ENCODE measurements at places on chromosomes 13 and 19.
A peak's percentile ranks its signal among the peaks of the same experiment; 100 is the strongest.

- DNase-seq: no peak
Observed at GRCh38 chr13:60837806-60838205, 440.8 kb downstream of the TDRD3 start.

DNA sequence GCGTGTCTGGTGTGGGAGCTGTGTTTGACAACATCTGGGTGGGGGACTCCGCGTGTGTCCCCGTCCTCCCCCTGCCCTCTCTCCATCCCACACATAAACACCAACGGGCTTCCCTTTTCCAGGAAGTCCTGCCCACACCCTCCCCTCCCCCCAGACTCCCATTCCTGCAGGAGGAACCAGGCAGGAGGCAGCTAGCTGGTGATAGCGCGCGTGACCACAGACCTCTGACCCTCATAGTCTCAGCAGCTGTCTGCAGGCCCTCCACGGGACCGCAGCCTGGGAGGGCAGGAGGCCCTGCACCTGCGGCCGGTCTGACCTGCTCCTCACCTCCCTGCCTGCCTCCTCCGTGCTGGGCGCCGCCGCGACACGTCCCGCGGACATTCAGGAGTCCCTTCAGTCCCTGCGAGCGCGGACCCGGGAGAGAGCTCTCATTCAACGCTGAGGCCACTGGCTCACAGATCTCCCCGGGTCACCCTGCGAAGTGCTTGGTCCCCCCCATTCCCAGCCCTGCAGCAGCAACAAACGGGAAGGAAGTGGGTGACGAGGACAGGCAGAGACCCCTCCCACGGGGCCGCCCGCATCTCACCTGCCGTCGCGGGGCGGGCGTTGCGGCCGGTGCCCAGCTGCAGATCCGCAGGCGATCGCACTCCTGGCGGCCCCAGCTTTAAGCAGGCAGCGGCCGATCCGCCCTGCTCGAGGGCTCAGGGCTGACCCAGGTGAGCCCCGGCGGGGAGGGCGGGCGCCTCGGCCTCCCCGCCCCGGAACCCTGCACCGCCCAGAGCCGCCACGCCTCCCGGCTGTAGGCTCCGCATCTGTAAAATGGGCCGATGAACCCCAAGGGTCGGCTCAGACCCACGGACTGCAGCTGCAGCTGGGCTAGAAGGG lies 1.1 kb upstream of the ACP5 start:
- DNase-seq: peak; percentile 53

DNA sequence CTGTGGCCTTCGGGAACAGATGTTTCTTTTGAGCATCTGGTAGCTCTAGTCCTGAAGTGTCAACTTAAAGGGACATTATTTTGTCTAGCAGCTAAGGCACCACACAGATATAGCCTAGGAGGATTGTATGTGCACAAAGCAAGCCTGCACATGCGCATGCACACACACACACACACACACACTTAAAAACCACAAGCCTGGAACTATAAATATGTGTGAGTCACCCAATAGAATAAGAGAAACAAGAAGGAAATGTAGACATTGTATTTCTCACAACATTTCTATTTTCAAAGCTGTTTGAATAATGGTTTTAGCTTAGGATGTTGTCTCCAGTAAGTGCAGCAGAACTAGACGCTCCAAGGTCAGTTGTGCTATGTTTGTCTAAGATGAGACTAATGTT lies 516.5 kb downstream of the SUCLA2 start:
- DNase-seq: peak; percentile 79

DNA sequence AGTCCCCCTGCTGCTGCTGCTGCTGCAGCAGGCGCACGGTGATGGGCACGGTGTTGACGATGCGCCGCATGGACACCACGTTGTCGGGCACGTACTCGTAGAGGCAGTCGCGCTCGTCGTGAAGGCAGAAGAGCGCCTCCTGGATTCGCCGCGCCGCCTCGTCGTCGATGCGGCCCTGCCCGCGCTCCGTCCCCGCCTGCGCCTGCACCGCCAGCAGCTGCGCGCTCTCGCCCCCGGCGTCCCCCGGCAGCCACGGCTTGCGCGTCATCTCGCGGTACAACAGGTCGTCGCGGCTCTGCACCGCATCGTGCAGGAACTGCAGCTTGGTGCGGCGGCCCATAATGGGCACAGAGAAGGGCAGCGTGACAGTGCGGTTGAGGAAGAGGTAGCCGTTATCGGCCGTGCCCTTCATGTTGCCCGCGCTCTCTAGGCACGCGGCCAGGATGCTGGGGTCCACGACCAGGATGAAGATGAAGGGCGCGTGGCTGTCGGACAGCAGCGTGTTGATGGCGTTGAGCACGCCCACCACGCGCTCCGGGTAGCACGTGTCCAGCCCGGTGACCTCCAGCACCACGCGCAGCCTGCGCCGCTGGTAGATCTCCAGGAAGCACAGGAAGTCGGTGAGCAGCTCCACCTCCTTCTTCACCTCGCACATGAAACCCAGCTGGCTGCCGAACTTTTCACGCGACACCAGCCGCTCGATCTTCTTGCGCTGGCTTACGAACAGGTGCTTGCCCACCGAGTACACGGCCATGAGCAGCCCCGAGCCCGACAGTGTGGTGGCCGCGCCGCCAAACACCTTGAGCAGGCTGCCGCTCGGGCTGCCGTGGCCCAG lies 8.1 kb downstream of the NKPD1 start:
- DNase-seq: peak; percentile 54

GRCh38 chr19:8329996-8330395 lies 8.7 kb downstream of the RPS28 start:
- no peak for DNase-seq

GRCh38 chr13:39915418-39915817 lies 260.0 kb downstream of the COG6 start:
- peak; percentile 13 for DNase-seq

GRCh38 chr19:6238643-6239281 lies 41.0 kb downstream of the MLLT1 start:
- DNase-seq: peak; percentile 45

- DNase-seq: no peak
Observed at GRCh38 chr19:53866865-53867224, 838 bp upstream of the MYADM start.

DNA sequence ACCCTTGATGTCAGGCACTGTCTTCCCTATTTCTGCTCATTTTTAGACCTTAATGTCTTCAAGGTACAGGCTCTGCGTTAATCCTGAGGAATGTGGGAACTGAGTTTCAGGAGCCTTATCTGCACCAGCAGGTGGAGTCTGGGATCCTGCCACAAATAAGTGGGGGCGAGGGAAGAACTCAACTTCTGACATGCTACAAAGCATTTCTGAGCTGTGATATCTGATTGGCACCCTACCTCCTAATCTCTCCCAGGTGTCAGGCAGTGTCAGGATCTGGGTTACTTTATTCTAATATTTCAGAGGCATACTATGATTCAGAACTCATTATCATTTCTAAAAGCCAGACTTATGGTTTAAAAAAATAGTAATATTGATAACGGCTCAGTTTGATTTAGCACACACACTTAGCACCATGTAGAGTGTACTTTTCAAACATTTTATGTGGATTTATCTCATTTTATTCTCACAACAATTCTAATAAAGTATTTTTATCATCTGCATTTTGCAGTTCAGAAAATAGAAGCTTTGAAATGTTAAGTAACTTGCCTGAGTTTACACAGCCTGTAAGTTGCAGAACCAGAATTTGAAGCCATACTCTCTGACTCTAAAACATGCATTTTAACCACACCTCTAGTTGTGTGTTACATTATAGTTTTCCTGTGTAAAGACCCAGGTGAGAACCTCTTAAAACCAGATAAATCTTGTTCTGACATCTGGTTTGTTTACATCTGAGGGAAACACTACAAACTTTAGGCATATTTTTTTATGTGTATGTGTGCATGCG lies 358.6 kb downstream of the TDRD3 start:
- DNase-seq: no peak

GRCh38 chr13:59409211-59409610 lies 754.5 kb downstream of the DIAPH3 start:
- DNase-seq: no peak

DNA sequence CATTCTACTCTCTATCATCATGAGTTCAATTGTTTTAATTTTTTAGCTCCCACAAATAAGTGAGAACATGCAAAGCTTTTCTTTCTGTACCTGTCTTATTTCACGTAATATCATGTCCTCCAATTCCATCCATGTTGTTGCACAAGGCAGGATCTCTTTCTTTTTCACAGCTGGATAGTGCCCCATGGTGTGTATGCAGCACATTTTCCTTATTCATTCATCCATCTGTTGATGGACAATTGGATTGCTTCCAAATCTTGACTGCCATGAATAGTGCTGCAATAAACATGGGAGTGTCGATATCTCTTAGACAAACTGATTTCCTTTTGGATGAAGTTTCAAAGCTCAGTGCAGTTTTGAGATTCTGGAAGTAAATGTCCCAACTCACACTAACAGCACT lies 326.9 kb downstream of the FGF9 start:
- no peak for DNase-seq

- no peak for DNase-seq
Observed at GRCh38 chr13:62799931-62800436, 1384.3 kb upstream of the PCDH20 start.

- no peak for DNase-seq
Observed at GRCh38 chr13:80400865-80401426, 60.0 kb upstream of the SPRY2 start.

DNA sequence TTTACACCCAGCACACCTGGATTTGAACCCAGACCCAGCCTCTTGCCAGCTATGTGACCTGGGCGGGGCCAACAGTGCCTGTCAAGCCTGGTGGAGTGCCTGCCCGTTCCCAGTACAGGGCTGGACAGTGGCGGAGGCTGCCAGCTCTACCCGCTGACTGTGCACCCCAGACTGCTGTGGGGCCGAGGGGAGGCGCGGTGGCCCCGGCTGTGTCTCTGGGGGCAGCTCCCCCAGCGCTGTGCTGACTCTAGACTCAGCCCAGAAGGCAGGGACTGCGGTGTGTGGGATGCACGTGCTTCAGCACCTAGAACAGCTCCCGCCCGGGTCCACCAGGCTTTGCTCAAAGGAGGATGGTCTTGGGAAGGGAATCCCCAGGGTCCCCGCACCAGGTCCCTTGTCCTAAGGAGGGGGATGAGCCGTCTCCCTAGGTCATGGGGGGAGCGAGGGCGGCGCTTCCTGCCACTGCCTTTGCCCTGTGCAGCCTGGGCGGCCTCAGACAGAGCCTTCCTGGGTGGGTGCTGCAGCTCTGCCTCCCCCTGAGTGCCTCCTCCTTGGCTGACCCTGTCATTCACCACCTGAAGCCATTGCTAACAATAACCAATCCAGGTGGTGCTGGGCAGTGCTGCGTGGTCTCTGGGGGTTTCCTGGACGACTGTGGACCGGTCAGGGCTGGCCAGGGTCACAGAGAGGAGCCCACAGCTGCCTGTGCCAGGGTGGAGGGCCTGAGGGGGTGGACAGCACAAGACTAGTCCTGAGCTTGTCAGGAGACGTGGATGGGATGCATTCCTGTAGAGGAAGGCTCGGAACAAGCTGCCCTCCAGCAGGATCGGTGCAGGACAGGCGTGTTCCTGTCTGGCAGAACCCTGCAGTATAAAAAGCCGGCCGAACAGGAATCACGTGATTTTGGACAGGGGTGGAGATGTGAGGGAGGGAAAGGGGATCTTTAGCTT lies 18.6 kb downstream of the TMEM255B start:
- DNase-seq: no peak

DNA sequence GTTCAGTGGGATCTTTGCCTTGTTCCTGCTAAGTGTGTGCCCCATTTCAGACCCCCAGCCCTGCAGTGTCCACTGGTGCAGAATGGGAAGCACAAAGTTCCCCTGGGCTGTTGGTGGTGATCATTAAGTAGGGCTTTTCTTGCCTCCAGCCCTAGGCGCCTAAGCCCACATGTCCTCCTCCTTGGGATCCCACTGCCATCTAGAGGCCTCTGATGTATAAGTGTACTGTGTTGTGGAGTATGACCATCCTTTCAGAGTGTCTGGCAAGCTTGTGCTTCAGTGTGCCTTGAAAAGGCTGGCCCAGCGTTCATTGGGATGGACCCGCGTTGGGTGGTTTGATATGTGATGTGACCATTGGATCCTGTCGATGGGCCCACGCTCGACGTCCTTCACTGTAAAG lies 71.2 kb downstream of the WASF3 start:
- peak; percentile 41 for DNase-seq

DNA sequence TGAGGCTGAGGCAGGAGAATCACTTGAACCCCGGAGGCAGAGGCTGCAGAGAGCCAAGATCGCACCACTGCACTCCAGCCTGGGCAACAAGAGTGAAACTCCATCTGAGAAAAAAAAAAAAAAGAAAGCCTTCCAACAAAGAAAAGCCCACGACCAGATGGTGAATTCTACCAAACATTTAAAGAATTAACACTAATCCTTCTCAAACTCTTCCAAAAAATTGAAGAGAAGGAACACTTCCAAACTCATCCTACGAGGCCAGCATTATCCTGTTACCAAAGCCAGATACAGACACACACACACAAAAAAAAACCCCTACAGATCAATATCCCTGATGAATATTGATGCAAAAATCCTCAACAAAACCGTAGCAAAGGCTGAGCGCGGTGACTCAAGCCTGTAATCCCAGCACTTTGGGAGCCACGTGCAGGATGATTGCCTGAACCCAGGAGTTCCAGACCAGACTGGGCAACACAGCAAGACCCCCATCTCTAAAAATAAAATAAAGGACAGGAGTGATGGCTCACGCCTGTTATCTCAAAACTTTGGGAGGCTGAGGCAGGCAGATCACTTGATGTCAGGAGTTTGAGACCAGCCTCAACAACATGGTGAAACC lies 6.2 kb upstream of the EVI5L start:
- no peak for DNase-seq

DNA sequence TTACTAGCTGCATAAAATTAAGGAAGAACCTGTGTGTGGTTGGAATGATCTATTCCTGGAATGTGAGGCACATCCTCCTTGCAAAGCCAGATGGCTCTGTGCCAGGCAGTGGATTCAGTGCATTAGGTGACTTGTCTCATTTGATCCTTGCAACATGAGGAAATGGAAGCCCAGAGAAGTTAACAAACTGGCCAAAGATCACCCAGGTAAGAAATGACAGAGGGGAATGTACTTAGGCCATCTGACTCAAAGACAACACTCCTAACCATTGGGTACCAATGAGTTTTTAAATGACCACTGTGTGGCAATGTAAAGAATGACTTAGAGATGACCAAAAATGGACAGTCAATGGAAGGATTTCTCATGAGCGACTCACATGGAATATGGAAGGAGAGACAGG lies 114.2 kb upstream of the RXFP2 start:
- peak; percentile 53 for DNase-seq

GRCh38 chr19:32916969-32917615 lies 47.5 kb upstream of the SLC7A9 start:
- peak; percentile 20 for DNase-seq

- peak; percentile 66 for DNase-seq
Observed at GRCh38 chr13:20873348-20873747, 29.2 kb downstream of the XPO4 start.

Data from foreskin fibroblast (primary cell).